ENCODE measurements at places on chromosomes 6 and 20.

DNA sequence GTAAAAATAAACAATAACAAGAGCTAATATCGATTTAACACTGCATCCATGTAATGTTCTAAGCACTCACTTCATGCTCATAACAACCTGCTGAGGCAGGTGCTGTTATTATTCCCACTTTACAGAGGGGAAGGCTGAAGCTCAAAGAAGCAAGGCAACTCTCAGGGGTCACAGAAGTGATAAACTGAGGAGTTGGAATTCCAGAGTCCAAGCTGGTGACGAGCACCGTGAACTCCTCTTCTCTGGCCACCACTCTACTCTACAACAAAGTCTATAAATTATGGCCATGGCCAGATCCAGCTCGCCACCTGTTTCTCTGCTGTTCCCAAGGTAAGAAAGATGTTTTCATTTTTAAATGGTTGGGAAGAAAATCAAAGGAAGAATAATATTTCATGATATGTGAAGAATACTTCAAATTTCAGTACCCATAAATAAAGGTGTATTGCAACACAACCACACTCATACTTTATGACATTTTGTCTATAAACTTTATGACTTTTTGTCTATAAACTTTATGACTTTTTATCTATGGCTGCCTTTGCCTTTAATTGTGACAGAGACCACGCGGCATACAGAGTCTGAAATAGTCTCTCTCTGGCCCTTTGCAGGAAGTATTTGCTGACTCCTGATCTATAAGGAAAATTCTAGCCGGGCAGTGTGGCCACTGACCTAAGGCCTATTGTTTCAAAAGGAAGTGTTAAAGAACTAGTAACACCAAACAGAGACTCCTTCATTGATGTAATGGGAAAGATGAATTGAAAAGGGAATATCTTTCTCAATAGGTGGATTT lies 113.2 kb upstream of the KCNG1 start:
- DNase-seq: no peak

DNA sequence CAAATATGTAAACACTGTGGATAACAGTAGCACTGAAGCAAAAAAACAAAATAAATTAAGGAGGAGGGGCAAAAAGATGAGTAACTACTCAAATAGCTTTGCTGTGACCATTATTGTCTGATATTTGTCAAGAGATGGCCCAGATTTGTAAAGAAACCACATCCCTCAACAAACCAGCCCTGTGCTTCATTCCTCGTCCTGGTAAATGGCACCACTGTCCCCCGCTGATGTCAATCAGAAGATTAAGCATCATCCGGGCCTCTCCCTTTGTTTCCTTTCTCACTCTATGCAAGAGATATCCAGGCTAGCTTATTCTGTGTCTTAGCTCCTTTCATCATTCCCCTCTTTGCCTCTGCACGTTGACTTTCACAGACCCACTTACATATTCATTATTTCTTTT lies 259.0 kb downstream of the SYNE1 start:
- no peak for DNase-seq

- no peak for DNase-seq
Measured at GRCh38 chr6:161242779-161243693, 30.8 kb downstream of the AGPAT4 start.

- no peak for DNase-seq
Measured at GRCh38 chr20:39660965-39661364, 698.8 kb downstream of the DHX35 start.

- DNase-seq: no peak
Measured at GRCh38 chr6:98782772-98783171, 51.6 kb upstream of the POU3F2 start.

DNA sequence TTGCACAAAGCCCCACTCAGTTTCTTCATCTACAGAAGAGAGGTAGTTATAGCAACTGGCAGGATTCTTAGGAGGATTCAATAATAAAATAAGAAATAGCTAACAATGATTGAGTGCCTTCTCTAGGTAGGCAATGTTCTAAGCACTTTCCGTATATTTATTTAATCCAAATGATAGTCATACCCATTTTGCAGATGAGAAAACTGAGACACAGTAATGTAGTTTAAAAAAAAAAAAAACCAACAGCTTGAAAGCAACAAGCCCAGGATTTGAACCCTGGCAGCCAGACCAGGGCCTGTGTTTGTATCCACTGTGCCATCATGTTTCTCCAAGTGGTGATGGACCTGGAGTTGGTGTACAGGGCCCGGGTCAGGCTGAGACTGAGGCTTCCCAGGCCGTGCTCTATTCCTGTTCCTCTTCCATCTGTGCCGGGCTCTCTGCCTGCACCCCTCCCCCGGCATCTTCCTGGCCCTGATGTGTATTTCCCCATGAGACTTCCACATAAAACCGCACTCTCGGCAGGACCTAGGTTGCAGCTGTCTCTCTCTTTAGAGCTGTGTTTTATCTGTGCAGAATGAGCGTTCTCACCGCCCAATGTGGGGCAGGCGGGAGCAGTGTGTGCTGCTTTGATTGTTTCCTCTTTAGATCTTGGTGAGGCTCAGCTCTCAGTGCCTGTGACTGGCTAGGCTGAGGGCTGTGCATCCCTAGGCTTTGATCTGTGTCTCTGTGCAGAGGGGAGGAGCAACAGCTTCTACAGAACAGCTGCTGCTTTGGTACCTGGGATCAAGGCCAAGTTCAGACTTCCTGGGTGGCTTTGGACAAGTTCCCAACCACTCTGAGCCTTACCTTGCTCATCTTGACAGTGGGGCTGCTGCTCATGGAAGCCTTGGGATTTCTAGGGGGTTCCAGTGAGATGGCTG lies 49.5 kb downstream of the TOX2 start:
- peak; percentile 73 for DNase-seq

- no peak for DNase-seq
Measured at GRCh38 chr6:101117393-101118135, 236.4 kb upstream of the ASCC3 start.

- DNase-seq: no peak
Measured at GRCh38 chr6:42137194-42137753, 5.1 kb downstream of the C6orf132 start.

DNA sequence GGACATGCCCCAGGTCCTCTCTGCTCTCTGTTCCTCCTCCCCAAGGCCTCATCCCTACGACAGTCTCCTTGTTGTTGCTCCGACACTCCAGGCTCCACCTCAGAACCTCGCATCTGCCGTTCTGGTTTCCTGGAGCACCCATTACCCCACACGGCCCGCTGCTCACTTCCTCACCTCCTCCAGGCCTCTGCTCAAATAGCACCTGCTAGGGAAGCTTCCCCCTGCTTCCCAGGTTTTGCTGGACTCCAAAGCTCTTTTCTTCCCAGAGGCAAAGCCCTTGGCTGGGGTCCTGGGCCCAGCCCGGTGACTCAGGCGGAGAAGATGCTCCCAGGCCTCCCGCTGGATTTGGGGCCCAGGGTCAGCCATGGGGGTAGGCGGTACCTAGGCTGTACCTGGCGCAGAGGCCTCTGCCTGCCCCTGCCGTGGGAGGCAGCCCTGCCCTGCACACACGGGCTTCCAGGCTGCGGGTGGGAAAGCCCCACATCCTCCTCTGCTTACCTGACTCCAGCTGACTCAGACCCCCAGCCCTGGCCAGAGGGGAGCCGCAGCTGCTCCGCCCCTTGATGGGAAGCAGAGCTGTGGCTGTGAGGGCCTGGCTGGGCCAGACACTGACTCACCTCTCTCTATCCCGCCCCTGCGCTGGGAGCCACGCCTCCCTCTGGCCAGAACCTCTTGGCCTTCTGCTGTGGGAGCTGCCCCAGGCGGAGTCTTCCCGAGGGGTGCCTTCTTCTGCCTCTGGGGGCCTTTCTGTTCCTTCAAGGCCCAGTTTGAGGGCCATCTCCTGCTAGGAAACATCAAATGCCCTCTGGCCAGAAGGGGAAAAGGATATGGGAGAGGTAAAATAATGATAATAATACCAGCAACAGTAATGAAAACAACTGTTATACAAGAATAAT lies 130.5 kb downstream of the CEBPB start:
- DNase-seq: peak; percentile 50

DNA sequence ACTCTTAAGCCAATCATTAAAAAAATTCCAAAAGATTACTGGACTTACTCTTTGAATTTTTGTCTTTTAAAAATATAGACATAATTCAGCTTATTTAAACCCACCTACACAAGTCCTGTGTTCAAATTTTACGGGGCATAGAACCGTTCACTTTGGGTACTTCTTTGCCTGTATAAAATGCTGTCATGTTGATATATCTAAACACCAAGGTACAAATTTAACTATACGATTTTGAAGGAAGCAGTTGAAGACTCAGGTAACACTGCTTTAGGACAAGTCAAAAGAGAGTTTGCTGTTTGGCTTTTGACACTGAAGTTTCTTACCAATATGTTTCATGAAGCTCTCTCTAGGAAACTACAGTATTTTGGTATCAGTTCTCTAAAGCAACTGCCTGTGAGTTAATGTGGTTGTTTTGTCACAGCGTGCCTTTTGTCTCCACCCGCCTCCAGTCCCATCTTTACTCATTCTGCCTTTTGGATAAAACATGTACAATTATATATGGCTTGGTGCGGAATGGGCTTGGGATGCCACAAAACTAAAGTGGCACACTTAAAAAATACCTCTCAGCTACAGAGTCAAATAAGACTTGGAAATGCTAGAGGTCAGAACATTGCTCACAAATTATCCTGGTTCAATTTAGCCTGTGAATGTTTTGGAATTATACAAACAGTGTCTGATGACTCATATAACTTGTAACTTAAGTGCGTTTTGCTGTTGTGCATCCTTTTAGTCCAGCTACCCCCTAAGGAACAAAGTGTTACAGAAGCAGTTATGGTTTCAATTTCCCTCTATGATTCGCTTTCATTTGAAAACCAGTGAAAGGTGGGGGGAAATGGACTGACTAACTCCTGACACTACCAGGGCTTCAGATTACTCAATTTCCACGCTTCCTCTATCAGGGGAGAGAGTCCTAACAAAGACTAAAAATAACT lies 38.7 kb downstream of the RGS17 start:
- peak; percentile 71 for DNase-seq

DNA sequence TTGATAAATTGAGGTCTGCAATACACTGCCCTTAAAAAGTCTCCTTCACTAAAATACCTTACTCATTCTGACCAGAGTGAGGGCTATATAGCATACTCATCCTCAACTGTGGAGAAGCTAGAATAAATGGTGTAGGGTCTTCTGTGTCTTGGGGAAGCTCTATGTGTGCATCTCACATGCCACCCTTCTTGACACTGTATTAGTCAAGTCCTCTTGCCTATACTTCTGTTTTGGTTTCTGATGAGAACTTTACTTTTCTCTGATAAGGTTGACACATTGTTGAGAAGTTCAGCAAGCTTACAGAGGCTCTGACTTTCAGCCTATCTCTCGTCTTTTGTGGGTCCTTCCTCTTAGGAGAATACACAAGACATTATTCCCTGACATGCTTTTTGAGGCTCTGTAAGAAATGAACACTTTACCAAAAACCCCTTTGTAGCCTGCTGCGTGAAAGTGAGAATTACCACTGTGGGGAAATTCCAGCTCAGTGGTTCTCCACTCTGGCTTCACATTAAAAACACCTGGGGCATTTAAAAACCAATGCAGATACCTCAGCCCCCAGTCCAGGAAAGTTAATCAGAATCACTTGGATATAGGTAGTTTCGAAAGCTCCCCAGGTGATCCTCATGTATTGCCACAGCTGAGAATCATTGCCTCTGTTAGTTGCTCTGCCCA lies 372.1 kb upstream of the HS3ST5 start:
- no peak for DNase-seq

GRCh38 chr20:62297449-62298227 lies 5.2 kb upstream of the ADRM1 start:
- no peak for DNase-seq

- DNase-seq: no peak
Measured at GRCh38 chr6:43699564-43700186, 12.1 kb upstream of the MRPS18A start.

DNA sequence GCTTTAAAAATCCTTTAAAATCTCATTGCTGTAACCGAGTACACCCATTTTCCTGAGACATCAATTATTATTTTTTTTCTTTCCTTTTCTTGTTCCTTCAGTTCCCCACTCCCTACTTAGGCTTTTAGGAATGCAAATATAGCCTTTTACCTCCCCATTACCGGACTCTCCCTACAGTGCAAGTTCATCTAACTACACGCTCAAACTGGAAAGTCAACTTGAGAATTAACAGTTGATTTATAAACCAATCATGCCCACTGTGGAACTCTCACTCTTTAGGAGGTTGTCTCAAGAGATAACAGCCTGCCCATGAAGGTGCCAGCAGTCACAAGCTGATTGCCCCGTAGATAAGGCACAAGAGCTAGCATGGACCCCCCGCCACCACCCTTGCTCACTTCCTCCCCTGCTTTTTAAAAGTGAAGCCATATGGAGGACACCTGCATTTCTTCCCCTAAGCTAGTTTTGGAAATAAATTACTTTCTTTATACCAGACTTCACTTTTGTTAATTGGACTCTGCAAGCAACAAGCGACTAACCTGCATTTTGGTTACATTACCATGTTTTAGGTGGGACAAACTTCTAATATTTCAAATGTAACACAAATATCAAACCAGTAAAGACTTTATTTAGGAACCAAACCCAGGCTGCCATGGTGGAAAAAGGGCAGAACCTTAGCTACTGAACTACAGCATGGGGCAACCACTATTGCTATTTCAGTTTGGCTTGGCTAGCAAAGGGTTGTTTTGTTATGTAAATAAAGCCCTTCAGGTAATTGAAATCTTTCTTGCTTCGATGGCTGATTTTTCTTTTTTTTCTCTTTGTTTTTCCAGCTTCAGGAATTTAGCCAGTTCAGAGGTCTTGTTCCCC lies 34.9 kb downstream of the UBD start:
- no peak for DNase-seq

GRCh38 chr20:38129893-38130609 lies 35.0 kb downstream of the TGM2 start:
- DNase-seq: no peak

DNA sequence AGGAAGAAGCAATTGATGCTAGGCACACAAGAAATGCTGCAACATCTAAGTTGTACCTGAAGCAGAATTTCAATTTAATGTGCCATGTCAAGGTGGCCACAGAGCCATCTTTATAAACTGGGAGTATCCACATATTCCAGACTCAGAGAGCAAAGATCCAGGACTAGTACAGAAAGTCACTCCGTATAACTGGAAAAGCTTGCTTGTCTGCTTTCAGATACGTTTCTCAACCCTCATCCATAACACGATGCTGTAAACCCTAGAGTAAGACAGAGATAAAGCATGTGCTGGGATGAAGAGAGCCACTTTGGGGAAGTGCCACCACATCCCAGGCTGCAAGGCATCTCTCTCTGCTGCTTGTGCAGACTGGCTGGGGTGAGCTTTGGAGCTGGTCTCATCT lies 134.7 kb downstream of the PACRG start:
- no peak for DNase-seq

DNA sequence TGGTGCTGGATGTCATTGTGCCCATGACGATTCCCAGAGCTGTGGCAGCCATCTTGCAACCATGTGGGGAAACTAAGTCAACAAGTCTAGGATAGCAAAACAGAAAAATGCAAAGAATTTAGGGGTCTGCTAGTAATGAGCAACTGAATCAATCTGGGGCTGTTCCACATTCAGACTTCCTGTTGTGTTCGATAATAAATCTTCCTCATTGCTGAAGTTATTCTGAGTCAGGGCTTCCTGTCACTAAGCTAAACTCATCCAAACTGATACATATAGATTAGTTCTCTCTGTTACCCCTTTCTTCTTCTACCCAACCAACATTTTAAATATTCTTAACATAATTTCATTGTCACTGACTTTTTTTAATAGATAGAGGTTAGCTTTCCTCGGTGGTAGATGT lies 205.9 kb downstream of the HACE1 start:
- DNase-seq: no peak

GRCh38 chr6:31651602-31652191 lies 764 bp downstream of the BAG6 start:
- no peak for DNase-seq
